ENCODE measurements at places on chromosomes 16 and 17.

DNA sequence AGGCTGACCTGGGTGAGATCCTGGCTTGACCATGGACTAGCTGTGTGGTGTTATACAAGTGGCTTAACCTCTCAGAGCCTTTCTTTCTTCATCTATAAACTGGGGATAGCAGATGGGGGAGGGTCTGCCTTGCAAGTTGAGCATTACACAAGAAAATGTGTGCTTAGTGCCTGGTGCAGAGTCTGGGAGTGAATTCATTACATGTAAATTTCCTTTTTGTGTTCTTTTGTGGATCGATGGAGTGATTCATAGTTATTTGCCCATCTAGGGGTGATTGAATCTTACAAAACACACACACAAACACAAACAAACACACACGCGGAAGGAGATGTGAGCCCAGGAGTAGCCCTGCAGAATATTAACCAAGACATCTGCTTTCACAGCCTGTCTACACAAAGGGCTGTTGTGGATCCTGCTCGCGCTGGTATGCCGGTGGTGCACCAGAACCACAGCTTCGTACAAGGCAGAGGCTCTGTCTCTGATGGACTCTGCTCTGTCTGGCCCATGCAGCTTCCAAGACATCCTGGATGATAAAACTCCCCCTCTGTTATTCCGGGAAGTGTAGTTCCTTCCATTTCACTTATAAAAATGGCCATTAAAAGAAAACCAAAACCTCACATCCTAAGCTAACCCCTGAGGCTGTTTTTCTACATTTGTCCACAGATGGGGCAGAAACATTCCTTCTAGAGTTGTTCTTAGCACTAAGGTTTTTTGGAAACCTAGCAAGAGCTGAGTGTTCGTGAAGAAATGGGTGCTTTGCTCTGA is 86.1 kb downstream of the UTP18 start:
- peak; percentile 87 for DNase-seq

- DNase-seq, result no peak
These were observed 30.2 kb downstream of the BRD7 start for GRCh38 chr16:50338371-50339231.

DNA sequence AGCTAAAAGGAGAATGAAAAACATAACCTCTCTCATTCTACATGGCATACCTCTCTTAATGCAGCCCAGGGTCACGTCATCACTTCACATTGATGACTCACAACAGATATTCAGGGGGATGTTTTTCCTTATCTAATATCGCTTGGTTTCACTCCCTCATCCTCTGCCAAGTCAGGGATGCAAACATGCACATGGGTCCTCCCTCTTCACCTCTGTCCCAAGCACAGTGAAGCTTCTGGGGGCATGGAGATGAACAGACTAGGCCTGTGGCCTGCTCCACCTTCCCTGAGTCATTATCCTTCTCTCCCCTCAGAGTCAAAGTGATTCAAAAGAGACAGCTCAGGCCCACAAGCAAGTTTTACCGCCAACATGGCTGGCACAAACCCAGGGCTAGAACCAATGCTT is 2.3 kb upstream of the MT2A start:
- no peak for DNase-seq

DNA sequence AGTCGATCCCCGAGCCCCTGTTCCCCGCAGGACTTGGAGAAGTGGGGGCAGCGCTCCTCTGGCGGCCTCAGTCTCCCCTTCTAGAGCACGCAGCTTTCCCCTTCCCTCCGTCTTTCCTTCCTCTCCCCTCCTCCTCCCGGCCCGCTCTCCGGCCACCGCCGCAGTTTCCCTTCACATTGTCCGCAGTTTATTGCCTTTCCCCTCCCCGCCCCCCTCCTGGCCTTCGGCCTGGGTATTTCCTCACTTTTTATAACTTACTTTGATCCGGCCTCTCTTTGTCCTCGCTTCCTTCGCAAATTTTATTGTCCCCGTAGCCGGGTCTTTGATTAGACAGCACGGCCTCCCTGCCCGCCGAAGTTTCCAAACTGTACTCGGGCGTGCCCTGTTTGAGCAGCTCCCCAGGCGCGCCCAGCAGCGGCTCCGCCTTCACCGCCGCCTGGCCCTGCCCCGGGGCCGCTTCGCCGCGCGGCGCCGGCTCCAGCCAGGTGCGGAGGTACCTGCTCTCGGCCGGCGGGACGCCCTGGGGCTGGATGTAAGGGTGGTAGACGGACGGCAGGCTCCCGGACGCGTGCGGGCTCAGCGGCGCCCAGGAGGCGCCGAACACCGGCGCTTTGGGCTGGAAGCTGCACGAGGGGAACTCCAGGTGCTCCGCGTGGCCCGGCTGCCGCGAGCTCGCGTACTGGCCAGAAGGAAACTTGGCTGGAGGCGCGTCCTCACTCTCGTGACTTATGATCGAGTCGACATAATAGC is 488 bp downstream of the HOXB9 start:
- DNase-seq, result no peak

DNA sequence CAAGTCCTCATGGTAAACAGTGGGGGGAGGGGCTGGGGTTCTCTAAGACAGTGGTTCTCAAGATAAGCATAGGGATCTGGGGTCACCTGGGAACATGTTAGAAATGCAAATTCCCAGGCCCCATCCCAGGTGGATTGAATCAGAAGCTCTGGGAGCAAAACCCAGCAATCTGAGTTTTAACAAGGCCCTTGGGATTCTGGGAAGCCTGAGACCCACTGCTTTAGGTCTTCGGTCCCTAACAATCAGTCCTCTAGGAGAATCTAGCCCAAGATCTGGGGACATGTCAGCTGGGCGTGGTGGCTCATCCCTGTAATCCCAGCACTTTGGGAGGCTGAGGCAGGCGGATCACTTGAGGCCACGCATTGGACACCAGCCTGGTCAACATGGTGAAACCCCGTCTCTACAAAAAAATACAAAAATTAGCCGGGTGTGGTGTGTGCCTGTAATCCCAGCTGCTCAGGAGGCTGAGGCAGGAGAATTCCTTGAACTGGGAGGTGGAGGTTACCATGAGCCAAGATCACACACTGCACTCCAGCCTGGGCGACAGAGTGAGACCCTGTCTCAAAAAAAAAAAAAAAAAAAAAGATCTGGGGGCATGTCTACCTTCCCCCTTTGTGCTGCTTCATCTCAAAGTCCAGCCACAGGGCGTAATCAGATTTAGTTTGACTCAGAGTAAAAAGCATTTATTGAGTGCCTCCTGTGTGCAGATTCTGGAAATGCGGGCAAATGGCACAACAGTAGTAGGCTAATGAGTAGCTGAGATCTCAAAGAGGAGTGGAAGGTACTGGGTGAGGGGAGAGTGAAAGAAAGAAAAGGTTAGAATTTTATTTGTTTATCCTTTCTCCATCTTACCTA is 8.8 kb upstream of the NR1D1 start:
- DNase-seq, result no peak

GRCh38 chr16:66746682-66747081 is 4.7 kb downstream of the DYNC1LI2 start:
- DNase-seq, result peak; percentile 52

DNA sequence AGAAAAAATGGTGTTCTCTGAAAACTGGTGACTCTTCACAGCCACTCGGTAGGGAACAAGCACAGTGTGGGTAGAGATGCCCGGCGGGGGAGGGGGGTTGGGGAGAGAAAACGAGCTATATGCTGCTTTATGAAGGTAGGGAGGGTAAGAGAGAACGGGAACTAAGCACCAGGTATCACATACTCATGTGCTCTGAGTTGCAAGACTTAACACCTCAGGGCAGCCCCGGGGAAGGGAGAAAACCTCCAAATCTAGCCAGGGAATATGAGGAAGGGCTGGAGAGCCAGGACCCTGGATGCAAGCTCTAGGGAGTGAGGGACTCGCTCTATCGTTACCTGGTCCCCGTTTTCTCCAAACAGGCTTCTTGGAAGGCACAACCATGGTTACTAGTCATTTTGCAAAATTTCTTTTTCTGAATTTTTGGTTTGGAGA is 35.3 kb downstream of the HIC1 start:
- no peak for DNase-seq

DNA sequence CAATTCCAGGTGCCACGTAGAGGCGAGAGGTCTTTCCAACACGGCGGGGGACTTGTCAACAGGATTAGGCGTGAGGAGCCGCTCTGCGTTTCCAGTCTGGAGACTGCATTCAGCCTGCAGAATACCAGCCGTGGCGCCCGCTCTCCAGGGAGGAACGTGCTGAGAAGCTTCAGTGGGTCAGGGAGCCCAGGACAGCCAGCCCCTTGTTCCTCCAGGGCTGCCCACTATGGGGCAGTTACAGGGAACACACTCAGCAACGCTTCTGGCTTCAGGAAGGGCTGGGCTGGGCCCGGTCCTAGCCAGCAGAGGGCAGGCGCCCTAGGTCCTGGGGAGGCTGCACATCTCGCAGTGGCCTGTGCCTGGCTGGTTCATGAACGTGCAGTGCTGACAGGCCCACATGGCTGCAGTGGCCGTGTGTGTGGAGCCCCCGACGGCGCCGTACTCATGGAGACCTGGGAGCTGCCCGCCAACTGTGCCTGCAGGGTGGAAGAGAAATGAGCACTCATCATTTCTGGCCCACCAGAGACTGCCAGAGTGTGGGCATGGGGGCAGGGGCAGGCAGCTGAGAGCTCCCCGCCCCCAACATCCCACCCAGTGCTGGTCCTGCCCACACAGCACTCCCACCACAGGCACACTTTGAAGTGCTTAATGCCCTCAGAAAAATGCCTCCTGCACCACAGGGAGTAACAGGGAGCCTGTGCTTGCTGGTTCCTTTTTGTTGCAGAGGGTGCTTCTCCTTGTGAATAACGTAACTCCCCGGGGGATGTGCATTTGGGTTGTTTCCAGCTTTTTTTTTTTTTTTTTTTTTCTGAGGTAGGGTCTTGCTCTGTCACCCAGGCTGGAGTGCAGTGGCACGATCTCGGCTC is 7.0 kb upstream of the FAAP100 start:
- DNase-seq, result no peak

DNA sequence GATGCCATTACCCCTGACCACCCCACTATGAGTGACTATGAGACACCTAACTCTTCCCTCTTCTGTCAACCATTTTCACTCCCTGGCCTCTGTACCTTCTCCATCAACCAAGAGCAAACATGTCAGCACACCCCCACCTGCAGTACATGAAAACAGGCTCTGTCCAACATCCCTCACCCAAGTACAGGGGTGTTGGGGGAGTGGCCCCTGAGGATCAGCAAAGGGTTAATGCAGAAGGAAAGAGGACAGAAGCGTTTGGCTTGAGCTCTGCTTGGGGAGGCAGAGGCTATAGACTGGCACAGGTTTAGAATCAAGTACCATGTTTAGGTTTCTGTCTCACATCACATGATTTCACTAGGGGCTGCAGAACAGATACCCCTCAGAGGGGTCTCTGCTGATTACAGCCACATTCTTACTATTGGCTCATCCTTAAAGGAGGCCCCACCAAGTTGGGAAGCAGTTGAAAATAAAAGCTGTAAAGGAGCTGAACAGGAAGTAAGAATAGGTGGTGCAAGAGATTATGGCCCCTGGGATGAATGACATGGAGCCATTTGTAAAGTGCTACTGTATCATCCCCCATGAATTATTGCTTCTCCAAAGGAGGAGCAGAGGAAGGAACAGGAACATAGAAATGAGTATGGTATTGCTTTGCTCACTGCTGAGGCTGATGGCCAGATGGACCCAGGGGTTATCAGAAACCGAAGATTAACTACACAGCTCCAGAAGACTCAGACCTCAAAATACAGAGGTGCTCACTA is 2.4 kb upstream of the PSMC3IP start:
- DNase-seq, result no peak

GRCh38 chr17:58232707-58233156 is 5.7 kb upstream of the LPO start:
- peak; percentile 57 for DNase-seq

DNA sequence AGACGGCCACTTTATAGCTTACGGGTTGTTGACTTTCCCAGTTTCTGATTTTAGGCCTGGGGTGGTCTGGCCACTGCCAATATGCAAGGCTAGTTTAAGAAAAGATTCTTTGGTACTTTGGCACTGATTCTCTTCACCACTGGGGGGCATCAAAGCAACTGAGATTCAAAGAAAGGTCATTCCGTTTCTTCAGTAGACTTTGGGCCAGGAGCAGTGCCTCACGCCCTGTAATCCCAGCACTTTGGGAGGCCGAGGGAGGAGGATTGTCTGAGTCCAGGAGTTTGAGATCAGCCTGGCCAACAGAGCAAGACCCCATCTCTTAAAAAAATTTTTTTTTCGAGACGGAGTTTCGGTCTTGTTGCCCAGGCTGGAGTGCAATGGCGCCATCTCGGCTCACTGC is 53.0 kb downstream of the RPA1 start:
- DNase-seq, result peak; percentile 33

- no peak for DNase-seq
These were observed 37.1 kb upstream of the SLC25A19 start for GRCh38 chr17:75326226-75326848.

GRCh38 chr16:49108611-49109010 is 173.0 kb downstream of the CBLN1 start:
- DNase-seq, result no peak

DNA sequence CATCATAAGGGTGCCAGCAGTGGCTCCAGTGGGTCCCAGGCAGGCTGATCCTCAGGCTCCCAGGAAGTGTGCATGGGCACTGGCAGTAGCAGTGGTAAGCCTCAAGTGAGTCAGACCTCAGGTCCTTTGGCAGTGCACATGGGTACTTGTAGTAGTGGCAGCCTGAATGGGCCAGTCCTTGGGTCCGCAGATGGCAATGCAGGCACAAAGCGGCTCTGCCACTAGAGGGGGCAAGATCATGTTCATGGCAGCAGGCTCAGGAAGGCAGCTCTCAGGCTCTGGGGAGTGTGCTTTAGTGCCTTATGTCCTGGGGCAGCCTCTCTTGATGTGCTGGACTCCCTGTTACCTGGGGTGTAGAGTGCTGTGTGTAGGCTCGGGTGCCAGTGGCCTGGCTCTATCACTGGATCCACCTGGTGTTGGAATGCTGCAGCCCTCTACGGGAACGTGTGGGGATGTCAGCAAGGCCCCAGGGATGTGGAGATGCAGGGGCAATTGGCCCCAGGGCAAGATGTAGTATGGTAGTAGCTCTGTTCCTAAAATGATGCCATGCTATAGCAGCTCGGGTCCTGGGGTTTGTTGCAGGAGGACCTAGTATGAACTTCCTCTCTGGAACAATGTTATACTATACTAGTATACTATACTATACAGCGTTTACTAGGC is 11.0 kb downstream of the ACSM3 start:
- peak; percentile 6 for DNase-seq

DNA sequence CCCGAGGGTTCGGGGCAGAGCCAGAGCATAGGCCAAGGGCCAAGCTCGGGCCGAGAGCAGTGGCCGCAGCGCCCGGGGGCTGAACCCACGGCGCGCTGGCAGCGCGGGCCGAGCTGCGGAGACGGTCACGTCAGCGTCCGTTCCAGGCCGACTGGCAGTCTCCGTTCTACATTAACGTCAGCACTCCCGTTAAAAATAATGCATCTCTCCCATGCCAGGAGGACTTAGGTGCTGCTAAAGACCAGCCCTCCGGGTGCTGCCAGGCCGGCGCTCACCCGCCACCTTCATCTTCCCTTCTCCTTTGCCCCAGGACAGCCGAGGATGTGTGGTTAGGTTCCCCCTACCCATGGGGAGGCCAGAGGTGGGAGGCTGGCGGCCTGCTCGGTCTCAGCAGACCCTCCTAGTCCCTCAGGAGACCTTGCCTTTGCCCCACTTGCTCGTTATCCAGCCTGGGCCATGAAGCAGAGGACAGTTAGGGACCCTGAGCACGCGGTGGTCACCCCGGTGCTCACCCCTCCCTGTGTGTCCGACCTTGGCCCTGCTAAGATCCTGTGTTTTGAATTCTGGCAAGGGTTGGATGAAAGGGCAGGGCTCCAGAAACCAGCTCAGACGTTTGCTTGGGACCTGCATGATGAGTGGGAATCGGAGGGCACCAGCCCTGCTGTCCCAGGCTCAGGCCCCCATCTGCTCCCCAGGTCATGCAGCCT is 572 bp downstream of the MPG start:
- no peak for DNase-seq

Measured in Ammon's horn (tissue), 1 donor.